ENCODE measurements at places on chromosomes 16 and 17.

- no peak for DNase-seq
Observed at GRCh38 chr17:4550534-4551039, 4.6 kb downstream of the MYBBP1A start.

GRCh38 chr17:56592487-56593085 lies 913 bp upstream of the NOG start:
- DNase-seq: peak; percentile 70

GRCh38 chr17:58531661-58532554 lies 17.5 kb upstream of the MTMR4 start:
- peak; percentile 54 for DNase-seq

DNA sequence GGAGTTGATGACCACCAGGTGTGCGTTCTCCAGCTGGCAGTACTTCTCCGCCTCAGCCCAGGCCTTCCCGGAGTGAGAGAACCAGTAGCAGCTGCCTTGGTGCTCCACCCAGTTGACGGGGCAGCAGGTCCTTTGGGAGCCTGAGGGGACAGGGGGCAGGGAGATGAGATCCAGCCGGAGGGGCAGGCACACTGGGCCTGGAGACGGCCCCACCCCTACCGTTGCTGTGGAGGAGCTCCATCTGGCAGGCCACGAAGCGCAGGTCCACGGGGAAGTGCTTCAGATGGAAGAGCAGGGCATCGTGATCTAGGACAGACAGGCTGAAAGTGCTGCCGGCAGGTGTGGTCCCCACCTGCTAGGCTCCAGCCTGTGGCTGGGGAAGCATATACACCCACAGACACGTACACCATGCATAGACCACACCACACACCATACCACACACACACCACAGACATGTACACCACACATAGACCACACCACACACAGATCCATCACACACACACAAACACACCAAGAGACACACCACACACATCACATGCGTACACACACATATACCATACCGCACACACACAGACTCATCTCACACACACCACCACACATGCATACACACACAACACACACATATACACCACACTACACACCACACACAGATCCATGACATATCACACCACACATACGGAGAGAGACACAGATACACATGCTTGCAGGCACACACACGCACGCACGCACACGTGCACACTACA lies 7.4 kb downstream of the ASGR2 start:
- DNase-seq: no peak

DNA sequence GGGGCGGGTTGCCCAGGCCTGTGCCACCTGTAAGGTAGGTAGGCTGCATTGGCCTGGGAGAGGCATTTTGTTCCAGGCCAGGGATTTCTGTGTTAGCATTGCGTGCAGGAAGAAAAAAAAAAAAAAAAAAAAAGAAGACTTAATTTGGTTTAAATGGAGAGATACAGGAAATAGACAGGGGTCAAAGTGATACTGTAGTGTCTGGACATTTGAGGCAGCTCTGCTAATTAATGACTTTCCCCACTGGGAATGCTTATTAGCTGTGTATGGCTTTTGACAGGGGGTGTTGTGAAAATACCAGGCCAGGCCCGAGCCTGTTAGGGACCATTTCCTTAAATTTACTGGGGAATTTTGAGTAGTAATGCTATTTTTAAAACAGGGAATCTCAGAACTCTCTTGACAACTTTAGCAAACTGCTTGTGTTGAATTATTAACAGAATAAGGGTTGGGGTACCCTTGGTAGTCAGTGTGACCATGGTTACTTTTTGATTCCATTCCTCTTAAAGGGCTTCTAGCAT lies 1.0 kb downstream of the MAP2K4 start:
- no peak for DNase-seq

GRCh38 chr16:67238806-67239470 lies 8.3 kb downstream of the FHOD1 start:
- DNase-seq: no peak

DNA sequence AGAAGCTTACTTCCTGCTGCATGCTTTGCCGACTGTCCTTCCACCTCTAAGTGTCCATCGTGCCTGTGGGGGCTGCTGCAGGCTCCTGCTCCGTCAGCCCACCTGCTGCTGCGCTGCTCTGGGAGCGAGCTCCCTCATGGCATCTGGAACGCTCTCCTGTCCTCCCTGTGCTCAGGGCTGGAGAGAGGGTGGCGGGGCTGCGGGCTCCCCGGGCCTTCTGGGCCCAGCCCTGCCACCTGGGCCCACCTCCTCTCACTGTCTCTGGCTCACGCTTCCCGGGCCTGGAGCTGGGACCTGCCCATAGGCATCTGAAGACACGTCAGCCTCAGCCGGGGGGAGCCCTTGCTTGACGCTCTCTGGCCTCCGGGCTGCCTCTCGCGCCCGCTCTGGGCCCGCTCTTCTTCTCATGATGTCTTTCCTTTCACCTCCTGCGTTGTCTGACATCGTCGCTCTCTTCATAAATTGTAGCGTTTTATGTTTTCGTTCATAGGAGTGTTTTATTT lies 27.0 kb downstream of the NME3 start:
- no peak for DNase-seq

- no peak for DNase-seq
Observed at GRCh38 chr16:67105246-67105645, 4.5 kb upstream of the PHAF1 start.

DNA sequence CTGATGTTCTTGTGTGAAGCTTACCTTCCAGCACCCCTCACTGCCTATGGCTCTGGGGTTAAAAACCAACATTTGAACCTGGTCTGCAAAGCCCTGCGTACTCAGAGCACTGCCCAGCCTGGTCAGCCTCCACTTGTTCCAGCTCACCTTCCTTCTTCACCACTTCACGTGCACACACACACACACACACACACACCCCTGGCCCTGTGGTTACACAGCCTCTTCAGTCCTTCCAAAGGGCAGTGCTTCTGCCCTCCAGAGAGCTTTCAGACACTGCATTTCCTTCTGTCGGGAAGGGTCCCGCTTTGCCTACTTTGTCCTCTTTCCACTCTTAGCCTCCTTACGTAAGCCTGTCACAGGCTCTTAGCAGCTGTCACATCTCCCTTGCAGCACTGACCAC lies 9.6 kb upstream of the TMEM220 start:
- DNase-seq: no peak
